ENCODE measurements at places on chromosomes 12 and 14.

DNA sequence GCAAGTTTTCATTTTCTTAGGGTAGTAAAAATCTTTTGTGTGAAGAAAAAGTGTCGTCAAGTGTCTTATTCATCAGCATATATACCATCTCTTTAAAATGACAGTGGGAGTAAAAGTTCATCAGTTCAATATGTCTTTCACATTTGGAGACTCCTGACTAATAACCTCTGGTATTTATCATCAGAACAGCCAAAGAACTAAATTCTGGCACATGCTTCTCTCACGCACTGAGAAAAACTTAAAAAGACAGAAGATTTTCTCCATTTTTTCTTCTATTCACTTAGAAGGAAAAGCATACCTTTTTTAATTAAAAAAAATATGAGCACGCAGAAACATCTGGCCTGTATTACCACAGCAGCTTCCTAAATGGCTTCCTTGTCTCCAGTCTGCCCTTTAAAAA lies 265.7 kb downstream of the AKAP6 start:
- no peak for DNase-seq

- DNase-seq, result no peak
Measured at GRCh38 chr12:71124835-71125460, 32.9 kb downstream of the TSPAN8 start.

- no peak for DNase-seq
Measured at GRCh38 chr12:91630083-91630482, 447.5 kb upstream of the DCN start.

DNA sequence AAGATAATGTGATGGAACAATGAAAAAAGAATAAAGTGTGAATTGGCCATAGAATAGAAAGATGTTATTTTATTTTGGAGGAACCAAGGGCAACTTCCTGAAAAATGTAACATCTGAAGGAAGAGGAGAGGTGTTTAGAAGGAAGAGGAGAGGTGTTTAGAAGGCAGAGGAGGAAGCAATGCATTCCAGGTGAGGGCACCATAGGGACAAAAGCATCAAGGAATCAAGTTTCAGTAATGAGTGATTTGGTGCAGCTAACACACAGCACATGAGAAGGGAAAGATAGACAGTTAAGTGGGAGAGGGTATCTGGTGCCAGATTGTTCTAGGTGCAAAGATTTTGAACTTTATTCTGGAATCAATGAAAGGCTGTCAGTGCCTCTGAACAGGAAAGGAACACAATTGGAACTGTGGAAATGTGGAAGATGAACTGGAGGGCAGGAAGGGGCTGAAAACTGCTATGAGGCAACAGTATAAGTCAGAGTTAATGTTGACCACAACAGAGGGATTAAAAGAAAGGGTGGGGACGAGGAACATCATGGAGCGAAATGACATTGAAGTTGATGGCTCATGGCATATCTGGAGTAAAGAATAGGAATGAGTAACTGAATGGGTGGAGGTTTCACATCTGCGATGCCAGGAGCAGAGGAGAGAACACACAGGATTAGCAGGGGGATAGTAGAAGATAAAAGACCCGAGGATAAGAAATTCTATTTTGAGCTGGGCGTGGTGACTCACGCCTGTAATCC lies 326.6 kb downstream of the LRIG3 start:
- DNase-seq, result no peak

DNA sequence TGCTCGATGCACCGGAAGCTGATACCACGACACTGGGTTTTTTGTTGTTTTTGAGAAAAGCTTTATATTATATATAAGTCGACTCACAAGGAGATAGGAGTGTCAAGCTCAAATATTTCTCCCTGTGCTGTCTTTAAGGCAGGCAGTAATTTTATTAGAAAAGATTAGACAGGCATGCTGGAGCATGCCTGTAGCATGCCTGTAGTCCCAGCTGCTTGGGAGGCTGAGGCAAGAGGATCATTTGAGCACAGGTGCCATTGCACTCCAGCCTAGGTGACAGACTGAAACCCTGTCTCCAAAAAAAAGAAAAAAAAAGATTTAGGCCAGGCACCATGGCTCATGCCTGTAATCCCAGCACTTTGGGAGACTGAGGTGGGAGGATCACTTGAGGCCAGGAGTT lies 51.8 kb downstream of the GNS start:
- no peak for DNase-seq

DNA sequence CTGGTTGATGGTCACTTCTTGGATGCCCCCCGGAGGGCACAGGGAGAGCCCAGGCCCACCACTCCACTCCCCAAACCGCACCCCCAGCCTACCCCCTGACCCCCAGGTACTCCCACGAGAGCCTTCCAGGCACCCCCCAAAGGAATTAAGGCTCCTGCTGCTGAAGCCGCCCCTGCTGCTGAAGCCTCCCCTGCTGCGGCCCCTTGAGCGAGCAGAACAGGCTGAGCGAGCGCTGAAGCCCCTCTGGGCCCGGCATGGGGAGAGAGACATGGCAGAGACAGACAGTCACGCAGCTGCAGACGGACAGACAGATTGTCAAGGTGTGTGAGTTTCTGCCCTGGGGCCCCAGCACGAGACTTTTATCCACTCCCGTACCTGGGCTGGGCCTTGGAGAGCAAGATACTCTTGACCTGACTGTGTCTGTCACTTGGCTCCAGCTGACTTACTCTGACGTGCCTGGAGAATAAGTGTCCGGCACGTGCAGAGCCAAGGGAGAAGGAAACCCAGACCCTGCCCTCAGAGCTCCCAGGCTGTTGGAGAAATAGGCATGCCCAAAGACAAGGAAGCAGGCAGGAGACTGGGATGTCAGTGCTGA lies at the start of gene KRT78:
KRT78 (minus strand) TSS at position 334 of the 595 bp plus-strand sequence; CDS start at position 270, 64 bp downstream.
- no peak for DNase-seq

DNA sequence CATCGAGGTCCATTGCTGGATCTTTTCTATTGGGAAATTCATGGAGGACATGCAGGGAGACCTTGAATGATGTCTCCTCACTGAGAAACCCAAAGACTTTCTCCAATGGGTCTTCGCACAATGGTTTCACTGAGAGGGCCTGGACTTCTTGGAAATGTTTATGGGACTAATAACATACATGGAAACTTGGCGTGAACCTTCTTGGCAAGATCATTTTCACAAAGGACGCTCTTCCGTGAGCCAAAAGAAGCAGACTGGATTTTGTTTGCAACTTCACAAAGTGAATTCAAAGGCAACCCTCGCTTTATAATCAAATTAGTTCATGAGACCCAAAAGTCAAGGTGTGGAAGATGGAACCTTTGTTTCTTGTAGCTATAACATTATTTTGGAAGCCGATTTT lies 154.4 kb downstream of the TMEM132C start:
- DNase-seq, result no peak

- DNase-seq, result peak; percentile 35
Measured at GRCh38 chr14:32224737-32225377, 21.8 kb upstream of the RNU6-8 start.

GRCh38 chr12:105943525-105943924 lies 195.2 kb downstream of the NUAK1 start:
- DNase-seq, result no peak

GRCh38 chr12:41151793-41152192 lies 36.3 kb upstream of the PDZRN4 start:
- no peak for DNase-seq

- DNase-seq, result no peak
Measured at GRCh38 chr14:99616832-99617800, 13.1 kb upstream of the CCDC85C start.

DNA sequence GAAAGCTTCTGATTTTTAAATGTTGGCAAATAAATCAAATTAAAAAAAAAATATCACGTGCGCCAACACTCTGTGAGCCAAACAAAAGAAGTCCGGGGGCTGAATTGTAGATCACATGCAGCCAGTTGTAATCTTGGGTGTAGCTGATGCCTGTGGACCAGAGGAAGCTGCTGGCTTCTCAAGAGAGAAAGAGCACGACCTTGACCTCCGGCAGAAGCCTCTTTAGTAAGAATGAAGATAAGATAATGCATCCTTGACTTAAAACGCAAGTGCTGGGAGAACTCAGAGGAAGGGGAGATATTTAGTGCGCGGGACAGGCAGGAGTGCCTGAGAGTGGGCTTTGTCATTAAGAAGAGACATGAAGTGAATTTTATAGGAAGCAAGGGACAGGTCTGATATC lies 162.8 kb upstream of the TBX3 start:
- DNase-seq, result no peak

DNA sequence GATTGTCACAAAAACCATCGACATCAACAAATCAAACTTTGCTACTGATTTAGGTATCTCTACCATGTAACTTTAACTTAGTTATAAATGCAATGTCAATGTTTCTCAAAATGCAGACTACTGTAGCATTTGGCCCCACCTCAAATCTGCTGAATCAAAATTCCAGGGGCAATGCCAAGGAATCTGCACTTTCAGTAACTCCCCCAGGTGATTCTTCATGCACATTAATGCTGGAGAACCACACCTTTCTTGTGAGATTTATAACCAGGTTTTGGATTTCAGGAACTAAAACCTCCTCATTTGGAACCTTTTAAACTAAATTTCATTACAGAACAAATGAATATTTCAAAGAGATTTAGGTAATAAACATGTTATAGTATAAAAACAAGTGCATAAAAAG lies 4.9 kb downstream of the ATP2B1 start:
- no peak for DNase-seq

DNA sequence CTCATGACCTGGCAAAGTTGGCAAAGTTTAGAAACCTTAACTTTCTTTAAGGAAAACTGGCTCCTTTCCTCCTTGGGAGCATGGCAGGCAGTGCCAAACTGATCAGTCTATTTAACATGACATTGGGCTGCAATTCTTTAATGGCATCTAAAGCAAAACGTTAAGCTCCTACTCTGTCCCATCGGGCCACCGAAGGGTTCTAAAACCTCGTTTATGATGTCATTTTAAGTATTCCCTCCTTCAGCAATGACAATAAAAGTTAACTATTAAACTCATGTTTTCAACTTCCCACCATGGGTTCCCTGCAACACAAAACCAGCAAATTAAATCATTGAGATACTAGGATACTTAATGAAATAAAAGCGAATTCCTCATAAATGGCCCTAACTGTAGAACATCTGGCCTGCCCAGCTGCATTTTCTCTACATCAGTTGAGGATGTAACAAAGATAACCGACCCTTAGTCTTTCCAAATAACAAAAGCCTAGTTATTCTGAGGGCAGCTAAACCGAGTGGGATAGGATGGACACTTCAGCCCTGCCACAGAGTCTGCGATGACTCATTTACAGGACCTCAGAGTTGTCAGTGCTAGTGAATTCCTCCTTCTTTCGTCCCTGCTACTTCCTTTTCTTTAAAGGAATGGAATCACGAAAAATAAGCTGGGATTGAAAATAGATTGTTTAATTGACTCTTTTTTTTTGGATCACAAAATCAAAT lies 34.5 kb upstream of the RIC8B start:
- no peak for DNase-seq

DNA sequence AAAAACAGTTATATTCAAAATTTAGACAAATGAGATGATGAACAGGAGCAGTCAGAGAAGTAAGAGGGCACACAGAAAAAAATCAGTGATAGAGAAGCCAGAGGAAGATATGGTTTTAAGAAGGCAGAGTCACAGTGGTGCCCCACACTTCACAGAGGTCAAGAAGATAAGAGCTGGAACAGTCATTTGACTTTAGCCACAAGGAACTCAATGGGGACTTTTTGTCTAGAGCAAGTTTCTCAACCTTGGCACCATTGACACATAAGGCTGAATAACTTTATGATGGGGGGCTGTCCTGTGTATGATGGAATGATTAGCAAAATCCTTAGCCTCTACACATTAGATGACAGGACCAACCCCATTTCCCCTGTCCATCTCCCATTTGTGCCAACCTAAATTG lies 172.8 kb upstream of the PLEKHG7 start:
- DNase-seq, result no peak

DNA sequence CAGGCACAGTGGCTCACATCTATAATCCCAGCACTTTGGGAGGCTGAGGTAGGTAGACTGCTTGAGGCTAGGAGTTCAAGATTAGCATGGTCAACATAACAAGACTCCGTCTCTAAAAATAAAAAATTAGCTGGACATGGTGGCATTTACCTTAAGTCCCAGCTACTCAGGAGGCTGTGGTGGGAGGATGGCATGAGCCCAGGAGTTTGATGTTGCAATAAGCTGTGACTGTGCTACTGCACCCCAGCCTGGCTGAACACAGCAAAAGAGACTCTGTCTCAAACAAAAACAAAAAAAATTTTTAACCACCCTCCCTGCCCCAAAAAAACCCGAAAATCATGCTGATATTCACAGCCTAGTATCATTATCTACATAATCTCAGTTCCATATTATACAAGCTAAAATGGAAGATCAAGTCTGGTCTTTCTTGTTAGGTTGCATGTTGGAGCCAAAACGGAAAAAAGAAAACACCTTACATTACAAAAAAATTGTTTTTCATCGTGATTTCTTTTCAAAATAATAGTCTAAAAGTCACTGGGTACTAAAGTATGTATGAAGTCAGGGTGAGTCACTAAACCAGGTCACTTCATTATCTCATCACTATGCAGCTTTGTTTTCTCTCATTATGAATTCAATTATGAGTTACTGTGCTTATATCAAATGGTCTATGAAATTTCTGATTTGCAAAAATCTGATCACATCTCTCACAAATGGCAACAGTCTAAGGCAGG lies 13.8 kb downstream of the GXYLT1 start:
- DNase-seq, result no peak

DNA sequence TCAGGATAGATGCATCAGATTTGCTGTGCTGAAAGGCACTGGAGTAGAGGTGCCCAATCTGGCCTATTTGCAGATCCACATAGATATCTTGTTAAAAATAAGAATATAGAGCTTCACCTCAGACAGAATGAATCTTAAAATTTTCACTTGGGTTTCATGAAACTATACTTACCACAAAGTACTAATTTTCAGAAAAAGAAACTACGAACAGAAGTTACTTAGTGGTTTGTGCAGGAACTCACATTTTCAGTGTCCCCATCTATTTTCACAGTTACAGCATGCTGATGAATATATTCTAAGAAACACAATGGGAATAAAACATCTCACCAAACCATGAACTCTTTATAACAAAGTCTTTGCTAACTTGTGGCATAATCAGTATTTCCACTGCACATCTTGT lies 449.4 kb downstream of the RERGL start:
- no peak for DNase-seq

DNA sequence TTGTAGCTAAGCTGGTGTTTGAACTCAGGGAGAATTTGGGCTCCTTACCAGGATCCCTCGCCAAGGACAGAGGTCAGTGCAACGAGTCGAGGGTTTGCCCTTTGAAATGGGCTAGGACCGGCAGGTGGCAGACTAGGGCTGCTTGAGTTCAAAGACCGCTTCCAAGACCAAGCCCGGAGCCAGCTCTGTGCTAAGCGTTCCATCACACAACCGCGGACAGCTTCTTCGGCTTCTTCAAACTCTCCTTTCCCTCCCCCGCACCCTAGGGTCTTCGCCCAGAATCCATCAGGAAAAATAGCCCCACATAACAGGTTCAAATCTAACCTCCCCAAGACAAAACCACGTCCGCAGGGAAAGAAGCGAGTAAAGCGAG lies 705 bp upstream of the FLVCR2 start:
- DNase-seq, result peak; percentile 77

GRCh38 chr12:127588249-127588648 lies 678.7 kb upstream of the TMEM132C start:
- DNase-seq, result no peak

GRCh38 chr12:1518591-1519516 lies 75.5 kb downstream of the FBXL14 start:
- peak; percentile 74 for DNase-seq

All from NCI-H510A treated with DMSO at 0.1 percent for 48 hours (cell line).